ENCODE measurements at places on chromosomes 13 and 19.

- DNase-seq = no peak
Observed at GRCh38 chr19:4602915-4603314, 36.4 kb upstream of the TNFAIP8L1 start.

- DNase-seq = no peak
Observed at GRCh38 chr19:41755328-41755913, at the start of gene CEACAM6. CEACAM6 (plus strand) TSS chr19:41755530; CDS start chr19:41755639, 109 bp downstream.

- DNase-seq = no peak
Observed at GRCh38 chr13:100045355-100045754, 43.5 kb upstream of the PCCA start.

- no peak for DNase-seq
Observed at GRCh38 chr13:75938811-75939560, 302.9 kb downstream of the LMO7 start.

DNA sequence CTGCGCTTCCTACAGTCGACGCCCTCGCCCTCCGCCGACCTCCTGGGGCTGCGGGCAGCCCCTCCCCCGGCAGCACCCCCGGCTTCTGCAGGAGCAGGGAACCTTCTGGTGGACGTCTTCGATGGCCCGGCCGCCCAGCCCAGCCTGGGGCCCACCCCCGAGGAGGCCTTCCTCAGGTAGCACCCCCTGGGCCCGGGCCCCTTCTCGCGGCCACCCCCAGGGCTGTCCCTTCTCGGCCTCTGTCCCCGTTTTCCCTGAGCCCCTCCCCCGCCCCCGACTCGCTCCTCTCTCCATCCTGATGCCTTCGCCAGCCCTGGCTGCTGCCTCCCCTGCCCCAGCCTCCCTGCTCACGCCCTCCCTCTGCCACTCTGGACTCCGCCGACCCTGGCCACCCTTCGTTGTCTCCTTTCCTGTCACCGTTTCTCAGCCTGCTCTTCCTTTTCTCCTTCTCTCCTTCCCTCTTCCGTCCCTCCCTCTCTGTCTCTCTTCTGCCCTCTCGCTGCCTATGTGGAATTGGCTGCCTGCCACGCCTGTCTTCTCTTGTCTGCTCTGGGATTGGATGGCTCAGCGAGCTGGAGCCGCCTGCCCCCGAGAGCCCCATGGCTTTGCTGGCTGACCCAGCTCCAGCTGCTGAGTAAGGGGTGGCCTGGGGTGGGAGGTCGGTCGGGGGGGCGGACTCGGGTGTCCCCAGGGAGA is 11.0 kb downstream of the FUZ start:
- no peak for DNase-seq

DNA sequence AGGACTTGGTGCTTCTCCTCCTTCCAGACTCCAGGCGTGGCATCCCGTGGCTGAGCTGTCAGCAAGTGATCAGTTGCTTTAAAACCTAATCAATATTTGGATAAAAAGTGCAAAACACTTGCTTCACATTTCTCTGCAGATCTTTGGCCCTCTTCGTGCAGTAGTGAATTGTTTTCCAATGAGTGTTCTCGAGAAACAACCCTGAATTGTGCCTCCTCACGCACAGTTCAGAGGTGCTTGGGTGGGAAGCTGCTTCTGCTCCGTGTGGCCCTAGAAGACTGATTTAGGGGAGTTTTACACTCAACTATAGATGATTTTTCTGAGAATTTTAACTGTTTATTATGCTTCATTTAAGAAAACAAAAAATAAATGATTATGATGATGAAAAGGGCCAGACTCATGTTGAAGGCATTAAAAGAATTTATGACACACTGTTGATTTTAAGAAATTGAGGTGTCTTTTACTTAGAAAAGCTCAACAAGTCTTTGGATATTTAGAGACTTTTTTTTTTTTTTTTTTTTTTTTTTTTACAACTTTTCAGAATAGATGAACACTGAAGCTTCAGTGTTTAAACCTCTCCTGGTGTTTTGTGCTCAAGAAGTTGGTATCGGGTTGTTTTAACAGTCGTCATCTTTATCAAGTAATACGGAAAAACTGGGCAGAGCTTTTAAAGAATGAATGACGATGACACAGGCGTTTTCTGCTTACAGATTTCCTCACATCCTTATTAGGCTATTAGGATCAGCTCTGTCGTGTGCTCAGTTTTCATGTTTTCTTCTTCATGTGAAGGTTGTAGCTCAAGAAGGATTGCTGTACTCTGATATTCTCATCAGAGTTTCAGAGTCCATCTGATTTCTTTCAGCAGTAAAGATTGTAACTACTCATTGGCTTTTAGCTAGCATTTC is 39.5 kb upstream of the TEX29 start:
- DNase-seq = no peak

DNA sequence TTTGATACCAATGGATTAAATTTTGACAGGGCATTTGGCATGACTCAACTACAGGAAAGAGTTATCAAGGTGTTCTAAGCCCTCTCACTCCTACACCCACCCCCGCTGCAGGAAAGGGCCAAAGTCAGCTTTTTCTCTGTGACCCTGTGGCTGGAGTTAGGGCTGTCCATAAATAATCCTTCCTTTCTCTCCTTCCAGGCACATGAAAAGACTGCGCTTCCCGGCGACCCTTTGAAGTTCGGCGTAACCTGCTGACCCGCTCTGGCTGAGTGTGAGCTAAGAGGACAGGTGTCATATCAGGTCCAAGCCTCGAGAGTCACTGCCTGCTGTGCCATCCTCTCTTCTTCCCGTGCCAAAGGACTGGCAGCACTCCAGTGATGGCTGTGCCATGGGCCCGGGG is 25.6 kb downstream of the ZNF114 start:
- DNase-seq = no peak

All from stimulated activated CD4-positive, alpha-beta T cell treated with anti-CD3 and anti-CD28 coated beads, Interleukin-12 subunit alpha, Interleukin-12 subunit beta, amount 100 ng/mL, for 24 hours (primary cell).